ENCODE measurements at places on chromosomes 5 and 9. TPM values are rescaled to one million over a fixed set of nuclear protein-coding genes. Genes with fewer than 3 reads are reported as not detected.
A peak's percentile ranks its signal among the peaks of the same experiment; 100 is the strongest.

Gene PCDHGA5
- 11.5 TPM for total RNA-seq

Gene CTXN3
- total RNA-seq: not detected

Gene DMXL1
- 24.6 TPM for total RNA-seq

Gene ZDHHC11B
- total RNA-seq: 0.62 TPM

Gene IL17B
- total RNA-seq: 2.3 TPM

GRCh38 chr9:36847781-36848673 lies 186.0 kb downstream of the PAX5 start:
- no peak overlapping the region for H3K4me3 ChIP-seq
- no peak overlapping the region for H3K27ac ChIP-seq
- no peak for DNase-seq
- no peaks in the 10 kb centered on the region for H3K27me3 ChIP-seq
- H3K4me1 ChIP-seq: no peaks in the 10 kb centered on the region
- H3K36me3 ChIP-seq: no peaks in the 10 kb centered on the region

DNA sequence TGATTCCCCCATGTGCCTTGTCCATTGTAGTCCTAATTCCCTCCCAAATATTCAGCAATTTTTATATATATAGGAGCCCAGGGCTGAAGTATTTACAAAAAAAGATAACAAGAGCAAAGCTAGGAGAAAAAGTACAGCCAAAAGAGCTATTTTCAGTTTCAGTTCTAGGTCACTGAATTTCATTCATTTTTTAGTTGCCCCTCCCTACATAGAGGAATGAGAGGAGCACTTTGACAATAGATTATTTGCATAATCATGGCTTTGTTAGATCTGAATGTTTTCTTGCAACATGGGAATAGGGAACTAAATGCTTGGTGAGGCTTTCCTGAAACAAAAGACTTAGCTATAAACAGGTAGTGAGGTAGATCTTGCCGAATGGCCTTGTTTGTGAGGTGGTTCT lies 15.3 kb upstream of the F2RL2 start:
- no peaks in the 10 kb centered on the region for H3K27me3 ChIP-seq
- no peak overlapping the region for H3K27ac ChIP-seq
- no peak overlapping the region for H3K4me3 ChIP-seq
- DNase-seq: no peak

DNA sequence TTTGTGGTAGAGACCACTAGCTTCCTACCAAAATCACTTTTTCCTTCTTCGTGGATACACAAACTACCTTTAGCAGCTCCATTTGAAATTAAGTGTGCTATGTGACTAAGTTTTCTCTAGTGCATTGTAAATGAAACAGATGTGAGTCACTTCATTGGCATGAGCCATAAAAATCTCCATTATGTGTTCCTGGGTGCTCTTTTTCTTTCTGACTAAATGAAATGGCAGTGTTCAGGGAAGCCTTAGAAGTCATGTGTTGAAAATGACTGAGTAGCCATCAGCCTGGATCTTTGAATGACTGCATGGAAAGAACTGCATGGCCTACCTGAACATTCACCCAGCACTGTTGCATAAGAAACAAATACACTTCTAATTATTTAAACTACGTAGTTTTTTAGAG lies 107.9 kb downstream of the NDUFAF2 start:
- no peak overlapping the region for H3K27ac ChIP-seq
- H3K27me3 ChIP-seq: no peaks in the 10 kb centered on the region
- H3K4me3 ChIP-seq: no peak overlapping the region
- no peaks in the 10 kb centered on the region for H3K4me1 ChIP-seq

DNA sequence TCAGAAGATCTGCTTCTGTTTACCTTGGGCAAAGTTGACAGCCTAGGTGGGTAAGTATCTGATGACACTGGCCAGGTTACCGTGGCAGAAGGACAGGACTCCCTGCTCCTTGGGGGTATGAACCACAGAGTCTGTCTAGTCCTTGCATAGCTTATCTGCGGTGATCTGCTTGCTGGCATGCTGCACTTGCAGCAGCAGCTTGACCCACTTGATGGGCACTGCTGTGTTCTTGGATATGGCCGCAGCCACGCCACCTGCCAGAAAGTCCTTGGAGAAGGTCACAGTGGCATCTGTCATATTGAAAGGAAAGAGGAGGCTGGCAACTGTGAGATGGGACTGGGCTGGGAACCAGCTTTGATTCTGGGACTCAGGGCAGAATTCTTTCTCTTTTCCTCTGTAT lies 35.9 kb upstream of the POC5 start:
- H3K27me3 ChIP-seq: no peaks in the 10 kb centered on the region
- H3K4me3 ChIP-seq: no peak overlapping the region
- H3K36me3 ChIP-seq: no peaks in the 10 kb centered on the region
- no peaks in the 10 kb centered on the region for H3K4me1 ChIP-seq
- no peak for DNase-seq

DNA sequence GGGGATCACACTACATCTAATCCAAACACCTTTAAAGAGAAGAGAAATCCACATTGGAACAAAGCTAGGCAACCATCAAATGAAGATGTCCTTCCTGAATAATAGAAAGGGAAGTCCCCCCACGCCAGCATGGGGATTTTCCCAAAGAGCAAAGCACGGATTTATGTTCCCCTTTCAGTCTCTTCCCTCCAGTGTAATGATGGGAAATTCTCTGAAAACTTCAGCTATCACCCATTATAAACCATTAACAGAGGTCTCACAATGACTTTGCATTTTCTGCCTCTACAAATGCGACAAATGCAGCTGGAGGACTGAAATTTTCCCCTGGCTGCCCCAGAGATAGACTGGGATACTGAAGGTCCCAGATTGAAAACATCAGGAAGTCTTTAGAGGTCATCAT lies 368.7 kb downstream of the EFNA5 start:
- DNase-seq: no peak
- no peaks in the 10 kb centered on the region for H3K27me3 ChIP-seq
- no peak overlapping the region for H3K27ac ChIP-seq
- H3K4me1 ChIP-seq: no peaks in the 10 kb centered on the region
- H3K4me3 ChIP-seq: no peak overlapping the region
- no peaks in the 10 kb centered on the region for H3K36me3 ChIP-seq

- H3K36me3 ChIP-seq: no peaks in the 10 kb centered on the region
- no peak for DNase-seq
- H3K4me1 ChIP-seq: no peaks in the 10 kb centered on the region
- no peak overlapping the region for H3K27ac ChIP-seq
- no peak overlapping the region for H3K4me3 ChIP-seq
Measured at GRCh38 chr5:166031926-166032325, 2259.5 kb upstream of the WWC1 start.

GRCh38 chr5:25286319-25286718 lies 641.5 kb upstream of the CDH10 start:
- H3K4me1 ChIP-seq: no peaks in the 10 kb centered on the region
- no peak overlapping the region for H3K27ac ChIP-seq
- H3K4me3 ChIP-seq: no peak overlapping the region
- no peak for DNase-seq
- no peaks in the 10 kb centered on the region for H3K36me3 ChIP-seq

DNA sequence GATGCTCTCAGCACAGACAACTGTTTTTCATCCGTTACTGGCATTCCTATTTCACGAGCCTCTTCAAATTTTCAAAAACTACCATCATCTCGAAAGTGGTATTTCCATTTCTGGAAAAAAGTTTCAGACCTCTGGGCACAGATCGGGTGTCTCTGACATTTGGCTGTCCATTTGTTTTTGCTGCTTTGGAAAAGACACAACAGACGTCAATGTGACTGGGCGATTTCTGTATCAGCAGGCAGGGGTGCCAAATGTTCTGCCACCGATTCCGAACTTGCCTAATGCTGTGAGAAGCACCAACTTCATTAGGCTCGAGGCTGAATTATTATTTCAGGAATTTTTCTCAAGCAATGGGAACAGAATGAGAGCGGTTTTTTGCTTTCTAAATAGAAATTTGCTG lies 105.6 kb downstream of the ARSB start:
- H3K4me3 ChIP-seq: no peak overlapping the region
- DNase-seq: no peak
- no peaks in the 10 kb centered on the region for H3K27me3 ChIP-seq

- no peak for DNase-seq
- peaks cover 5% of the 10 kb centered on the region for H3K4me1 ChIP-seq
- no peaks in the 10 kb centered on the region for H3K27me3 ChIP-seq
- H3K36me3 ChIP-seq: no peaks in the 10 kb centered on the region
Measured at GRCh38 chr9:751137-752051, 90.1 kb upstream of the DMRT1 start.

DNA sequence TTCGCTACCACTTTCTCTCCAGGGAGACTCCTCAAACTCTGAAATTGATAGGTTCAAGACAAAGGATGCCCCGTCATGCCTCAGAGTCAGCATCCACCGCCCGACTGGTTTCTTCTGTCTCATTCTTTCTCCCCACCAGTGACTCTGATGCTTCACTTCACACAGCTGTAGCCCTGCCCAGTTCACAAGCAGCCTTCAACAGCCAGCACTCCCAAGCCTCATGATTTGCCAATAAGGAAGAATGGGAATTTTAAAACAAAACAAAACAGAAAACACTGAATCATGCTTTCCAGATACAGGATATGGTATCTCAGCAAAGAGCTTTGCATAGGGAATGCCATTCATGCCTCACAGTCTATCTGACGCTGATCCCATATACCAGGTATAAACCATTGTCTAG lies 371.2 kb upstream of the RORB start:
- H3K4me3 ChIP-seq: no peak overlapping the region
- no peak overlapping the region for H3K27ac ChIP-seq
- H3K36me3 ChIP-seq: no peaks in the 10 kb centered on the region
- no peaks in the 10 kb centered on the region for H3K27me3 ChIP-seq
- no peaks in the 10 kb centered on the region for H3K4me1 ChIP-seq

GRCh38 chr5:73596705-73597328 lies 29.2 kb upstream of the ARHGEF28 start:
- no peak overlapping the region for H3K4me3 ChIP-seq
- DNase-seq: no peak
- H3K4me1 ChIP-seq: no peaks in the 10 kb centered on the region
- H3K36me3 ChIP-seq: no peaks in the 10 kb centered on the region
- no peaks in the 10 kb centered on the region for H3K27me3 ChIP-seq

DNA sequence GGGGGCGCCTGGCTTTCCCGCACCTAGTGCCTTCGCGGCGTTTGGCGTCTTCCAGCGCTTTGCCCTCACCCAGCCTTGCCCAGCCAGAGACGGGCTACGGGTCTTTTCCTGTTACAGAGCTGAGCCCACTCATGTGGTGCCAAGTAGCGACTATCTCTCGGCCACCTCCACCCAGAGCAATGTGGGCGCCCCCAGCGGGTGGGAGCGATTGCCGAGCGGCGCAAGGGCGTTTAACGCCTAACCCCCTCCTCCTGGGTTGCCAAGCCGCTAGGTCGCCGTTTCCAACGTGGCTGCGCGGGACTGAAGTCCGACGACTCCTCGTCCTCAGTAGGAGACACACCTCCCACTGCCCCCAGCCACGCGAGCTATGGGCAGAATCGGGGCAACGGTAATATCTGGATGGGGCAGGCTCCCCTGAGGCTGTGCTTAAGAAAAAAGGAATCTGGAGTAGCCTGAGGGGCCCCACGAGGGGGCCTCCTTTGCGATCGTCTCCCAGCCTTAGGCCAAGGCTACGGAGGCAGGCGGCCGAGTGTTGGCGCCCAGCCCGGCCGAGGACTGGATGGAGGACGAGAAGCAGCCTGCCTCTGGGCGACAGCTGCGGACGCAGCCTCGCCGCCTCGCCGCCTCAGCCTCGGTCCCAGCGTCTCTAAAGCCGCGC lies 5.8 kb downstream of the TLX3 start:
- no peak overlapping the region for H3K27ac ChIP-seq
- DNase-seq: no peak
- H3K27me3 ChIP-seq: peaks cover 11% of the 10 kb centered on the region
- no peak overlapping the region for H3K4me3 ChIP-seq
- H3K4me1 ChIP-seq: no peaks in the 10 kb centered on the region

DNA sequence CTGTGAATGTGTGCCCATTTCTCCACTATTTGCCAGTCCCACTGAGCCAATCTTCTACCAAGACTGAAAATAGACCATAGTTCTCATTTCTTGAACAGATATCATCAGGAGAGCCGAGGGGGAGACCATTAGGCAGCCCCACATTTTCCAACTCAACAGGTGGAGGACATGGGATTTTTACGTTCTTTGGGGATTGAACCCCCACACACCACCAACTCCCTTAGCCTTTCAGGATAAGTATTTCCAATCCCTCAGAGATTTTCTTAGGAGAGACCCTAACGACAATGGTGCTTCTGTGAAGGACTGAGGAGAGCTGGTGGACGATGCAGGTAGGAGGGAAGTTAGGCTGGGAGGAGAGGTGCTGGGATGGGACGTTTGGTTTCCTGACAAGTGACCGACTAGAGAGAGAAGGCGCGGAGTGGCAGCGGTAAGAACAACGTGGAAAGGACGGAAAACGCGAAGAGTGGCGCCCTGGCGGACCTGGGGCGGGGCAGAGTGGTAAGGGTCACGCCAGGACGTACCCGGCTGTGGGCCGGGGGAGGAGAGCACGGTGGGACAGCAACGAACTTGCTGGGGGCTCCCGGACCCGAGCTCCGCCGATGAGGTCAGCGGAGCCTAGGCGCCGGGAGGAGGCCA lies 681 bp upstream of the CHSY3 start:
- H3K4me1 ChIP-seq: no peaks in the 10 kb centered on the region
- no peaks in the 10 kb centered on the region for H3K36me3 ChIP-seq
- peak overlapping the region; percentile 49 for H3K4me3 ChIP-seq
- DNase-seq: no peak

GRCh38 chr5:42779083-42779482 lies 22.5 kb downstream of the CCDC152 start:
- H3K36me3 ChIP-seq: no peaks in the 10 kb centered on the region
- H3K4me1 ChIP-seq: no peaks in the 10 kb centered on the region
- no peak for DNase-seq
- no peak overlapping the region for H3K4me3 ChIP-seq
- no peaks in the 10 kb centered on the region for H3K27me3 ChIP-seq

- no peaks in the 10 kb centered on the region for H3K27me3 ChIP-seq
- no peaks in the 10 kb centered on the region for H3K36me3 ChIP-seq
- H3K4me1 ChIP-seq: no peaks in the 10 kb centered on the region
- no peak for DNase-seq
Measured at GRCh38 chr9:83936523-83936922, 15.3 kb upstream of the KIF27 start.

DNA sequence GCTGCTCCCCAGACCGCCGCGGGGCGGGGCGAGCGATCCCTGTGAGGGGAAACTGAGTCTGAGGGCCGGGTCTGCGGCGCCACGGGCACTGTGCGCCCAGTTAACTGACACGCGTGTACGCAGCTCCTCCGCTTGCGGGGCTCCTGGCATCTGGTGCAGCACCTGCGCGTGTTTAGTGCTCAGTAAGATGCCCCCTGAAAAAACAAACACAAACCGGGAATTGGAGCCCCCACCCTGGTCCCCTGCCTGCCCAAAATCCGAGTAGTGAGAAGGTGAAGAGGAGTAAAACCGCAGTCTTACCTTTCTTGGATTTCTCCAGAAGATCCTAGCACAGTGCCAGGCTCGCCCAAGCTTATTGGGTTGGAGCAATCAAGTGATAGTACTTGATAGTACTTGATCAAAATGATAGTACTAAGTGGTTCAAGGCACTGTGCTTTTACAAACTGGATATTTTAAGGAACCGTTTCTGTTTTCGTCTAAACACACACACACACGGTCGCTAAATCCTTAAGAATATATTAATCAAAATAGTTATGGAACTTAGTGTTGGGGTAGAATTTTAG lies 2.7 kb upstream of the TRAF1 start:
- H3K4me3 ChIP-seq: peak overlapping the region; percentile 44
- H3K36me3 ChIP-seq: no peaks in the 10 kb centered on the region
- peak overlapping the region; percentile 88 for H3K27ac ChIP-seq
- no peaks in the 10 kb centered on the region for H3K27me3 ChIP-seq
- H3K4me1 ChIP-seq: no peaks in the 10 kb centered on the region
- DNase-seq: no peak

Data from uterus (tissue), 4 donors.